Fibroblast of skin of right quadriceps (primary cell): ENCODE measurements at places on chromosomes 2 and 18.
A peak's percentile ranks its signal among the peaks of the same experiment; 100 is the strongest.

DNA sequence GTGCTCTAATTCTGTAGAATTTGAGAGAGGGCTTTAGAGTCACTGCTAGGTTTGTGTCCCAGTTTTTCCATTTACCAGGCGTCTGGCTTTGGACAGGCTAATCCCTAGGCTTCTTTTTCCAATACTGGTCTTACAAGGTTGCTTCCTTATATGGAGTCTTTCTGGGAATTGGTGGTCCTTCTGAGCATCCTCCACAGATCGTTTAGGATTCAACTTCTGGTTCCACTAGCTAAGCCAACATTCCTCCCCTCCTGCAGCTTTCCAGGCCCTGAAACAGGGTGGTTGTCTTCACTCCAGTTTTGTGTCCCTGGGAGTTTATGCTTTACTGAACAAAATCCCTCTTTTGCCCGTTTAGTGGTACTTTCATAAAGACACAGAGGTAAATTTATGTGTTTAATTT, 170.6 kb downstream of the CERS6 start:
- no peak for DNase-seq

DNA sequence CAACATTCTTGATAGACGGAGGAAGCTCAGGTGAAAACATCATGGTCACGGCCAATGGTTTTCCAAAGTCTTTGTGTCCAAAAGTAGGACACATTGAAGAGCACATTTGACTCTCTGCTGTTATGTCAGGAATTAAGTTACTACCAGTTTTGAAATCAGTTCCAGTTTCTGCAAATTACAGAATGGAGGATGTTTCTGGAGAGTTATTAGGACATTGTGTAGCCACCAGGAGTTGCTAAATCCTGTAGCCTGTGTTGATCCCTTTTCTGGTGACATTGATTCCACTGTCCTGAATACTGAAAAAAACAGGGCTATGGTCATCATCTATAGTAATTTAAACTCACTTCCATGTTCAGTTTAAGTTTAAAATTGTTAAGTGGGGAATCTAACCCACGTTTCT, 15.3 kb downstream of the UPP2 start:
- DNase-seq = no peak

DNA sequence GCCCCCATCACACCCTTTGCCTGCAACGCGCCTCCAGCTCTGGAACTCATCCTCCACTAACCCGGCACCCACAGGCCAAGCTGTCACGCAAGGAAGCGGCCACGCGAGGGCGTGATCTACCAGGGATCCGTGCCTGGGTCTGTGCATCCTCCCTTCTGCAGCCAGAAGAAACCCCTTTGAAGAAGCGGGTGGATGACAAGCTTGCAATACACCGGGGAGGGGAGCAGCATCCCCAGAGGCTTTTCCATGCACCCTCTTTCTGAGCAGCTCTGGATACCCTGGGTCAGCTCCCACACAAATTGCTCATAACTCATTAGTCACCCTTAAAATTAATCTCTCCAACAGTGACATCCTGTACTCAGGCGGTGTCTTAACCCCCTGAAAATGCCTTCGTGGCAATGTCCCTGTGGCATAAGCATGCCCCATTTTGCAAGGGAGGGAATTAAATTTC, 47.6 kb downstream of the PDCL3 start:
- peak; percentile 44 for DNase-seq

DNA sequence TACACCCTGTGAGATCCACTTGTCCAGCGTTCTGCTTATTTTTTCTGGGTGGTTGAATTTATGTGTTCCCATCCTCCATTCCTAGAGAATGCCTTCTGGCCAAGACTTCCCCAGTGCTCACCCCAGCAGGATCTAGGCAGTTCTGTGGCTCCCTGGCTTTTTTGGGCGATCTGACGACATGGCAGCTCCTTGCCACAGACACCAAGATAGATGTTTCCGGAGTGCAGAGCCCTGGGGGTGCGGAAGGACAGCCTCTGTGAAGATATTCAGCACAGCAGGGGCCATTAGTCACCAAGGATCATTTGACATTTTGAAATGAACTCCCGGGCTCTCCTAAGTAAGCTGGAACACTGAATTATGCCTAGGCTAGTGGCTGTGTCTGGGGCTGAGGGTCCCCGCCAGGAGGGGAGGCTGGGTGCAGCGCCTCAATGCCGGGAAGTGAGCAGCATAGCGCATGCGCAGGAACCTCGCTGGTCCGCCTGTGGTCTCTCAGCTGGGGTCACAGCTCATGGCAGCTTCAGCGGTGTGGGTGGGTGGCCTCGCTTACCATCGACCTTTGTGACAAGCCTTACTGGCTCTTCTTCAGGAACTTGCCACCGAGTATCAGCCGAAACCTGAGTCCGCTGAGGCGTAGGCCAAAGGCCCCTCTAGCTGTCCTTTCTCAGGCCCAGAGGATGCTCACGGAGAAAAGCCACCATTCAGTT, 60.3 kb downstream of the MEX3C start:
- DNase-seq = no peak

GRCh38 chr2:888211-888801, 62.3 kb upstream of the SNTG2 start:
- no peak for DNase-seq

GRCh38 chr2:170530284-170530745, 184.8 kb upstream of the SP5 start:
- DNase-seq = peak; percentile 60

GRCh38 chr2:151498178-151498577, 88.5 kb downstream of the RIF1 start:
- DNase-seq = no peak

- no peak for DNase-seq
These were observed 15.6 kb downstream of the COLEC12 start for GRCh38 chr18:484749-485464.

DNA sequence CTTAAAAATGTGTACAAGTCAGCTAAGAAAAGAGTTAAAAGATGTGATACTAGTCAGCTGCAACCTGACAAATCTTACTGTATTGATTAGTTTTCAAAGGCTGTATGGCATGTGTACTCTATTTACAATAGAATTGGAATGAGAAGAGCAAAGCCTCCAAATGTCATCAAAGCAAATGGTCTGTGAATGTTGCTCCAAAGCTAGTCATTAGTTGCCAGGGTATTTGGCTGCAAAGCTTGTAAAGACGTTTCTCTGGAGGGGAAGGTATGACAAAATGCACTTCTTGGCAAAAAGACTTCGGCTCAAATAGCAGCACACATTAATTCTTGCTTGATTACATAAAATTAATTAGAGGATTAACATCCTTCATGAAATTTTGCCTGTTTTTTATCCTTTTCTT, 59.3 kb downstream of the ETAA1 start:
- no peak for DNase-seq

GRCh38 chr2:88896971-88897370, 205.5 kb downstream of the RPIA start:
- DNase-seq = no peak

DNA sequence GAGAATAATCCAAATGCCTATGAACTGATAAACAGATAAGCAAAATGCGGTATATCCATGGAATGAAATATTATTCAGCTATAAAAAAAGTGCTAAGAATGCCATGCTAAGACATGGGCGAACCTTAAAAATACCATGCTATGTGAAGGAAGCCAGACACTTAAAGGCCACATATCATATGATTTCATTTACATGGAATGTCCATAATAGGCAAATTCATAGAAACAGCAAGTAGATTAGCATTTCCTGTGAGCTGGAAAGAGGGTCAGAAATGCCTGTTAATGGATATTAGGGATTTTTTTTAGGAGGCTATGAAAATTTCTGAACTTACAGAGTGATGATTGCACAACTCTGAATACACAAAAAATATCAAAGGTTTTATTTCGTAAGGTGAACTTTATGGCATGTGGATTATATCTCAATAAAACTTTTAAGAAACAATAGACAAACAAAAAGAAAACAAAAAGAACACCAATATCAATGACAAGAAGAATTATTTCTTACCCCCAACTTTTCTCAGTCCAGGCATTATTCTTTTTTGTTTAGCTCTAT, 1207.7 kb downstream of the SUCLG1 start:
- peak; percentile 47 for DNase-seq

DNA sequence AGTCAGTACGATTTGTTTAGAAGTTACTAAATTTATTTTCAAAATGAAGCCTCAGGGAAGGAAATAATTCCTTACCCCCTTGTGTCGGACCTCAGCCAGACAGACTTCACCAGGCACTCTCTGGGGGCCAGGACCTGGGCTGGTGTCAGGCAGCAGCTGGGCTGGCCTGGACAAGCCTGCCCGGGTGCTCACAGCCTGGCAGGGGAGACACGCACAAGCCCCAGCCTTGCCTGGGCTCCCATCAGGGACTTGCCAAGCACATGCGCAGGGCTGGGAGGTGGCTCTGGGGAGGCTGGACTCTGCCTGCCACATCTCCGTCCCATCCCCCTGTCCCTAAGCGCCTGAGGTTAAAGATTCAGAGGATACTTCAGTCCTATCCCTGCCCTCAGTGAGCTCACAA, 56.8 kb upstream of the HS6ST1 start:
- DNase-seq = no peak
